Bronchial epithelial cell (primary cell): ENCODE measurements at places on chromosomes 1 and 21. TPM values are rescaled to one million over a fixed set of nuclear protein-coding genes. Genes with fewer than 3 reads are reported as not detected.

Gene FCGR1A
- not detected in 2 replicates for total RNA-seq

DNA sequence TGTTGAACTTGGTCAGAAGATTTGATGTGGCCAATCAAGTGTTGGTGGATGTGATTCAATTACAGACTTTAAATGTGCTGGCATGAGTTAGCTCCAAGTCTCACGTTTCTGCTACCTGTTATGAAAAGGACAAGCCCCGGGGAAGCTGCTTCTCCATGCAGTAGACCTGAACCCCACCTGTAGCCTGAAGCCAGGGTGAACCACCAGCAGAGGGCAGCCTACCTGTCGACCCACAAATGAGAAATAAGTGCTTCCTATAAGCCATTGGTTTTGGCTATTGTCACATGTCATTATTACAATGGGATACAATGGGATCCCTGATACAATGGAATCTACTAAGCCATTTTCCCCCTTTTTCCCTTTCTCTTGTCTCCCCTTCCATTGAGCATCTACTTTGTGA, 230.2 kb downstream of the PRDM2 start:
- DNase-seq: peak; percentile 1

Gene RNU5D-1
- total RNA-seq: not detected in 2 replicates

Gene HOOK1
- total RNA-seq: 10.3 and 14.6 TPM in 2 replicates

Gene MAP3K7CL
- total RNA-seq: 5.8 and 8.1 TPM in 2 replicates

- DNase-seq: no peak
These were observed 170.8 kb downstream of the EDEM3 start for GRCh38 chr1:184583849-184584248.

Gene CRYBG2
- 19.5 and 67.7 TPM in 2 replicates for total RNA-seq

GRCh38 chr1:181251001-181251712, 162.7 kb downstream of the IER5 start:
- DNase-seq: peak; percentile 90

DNA sequence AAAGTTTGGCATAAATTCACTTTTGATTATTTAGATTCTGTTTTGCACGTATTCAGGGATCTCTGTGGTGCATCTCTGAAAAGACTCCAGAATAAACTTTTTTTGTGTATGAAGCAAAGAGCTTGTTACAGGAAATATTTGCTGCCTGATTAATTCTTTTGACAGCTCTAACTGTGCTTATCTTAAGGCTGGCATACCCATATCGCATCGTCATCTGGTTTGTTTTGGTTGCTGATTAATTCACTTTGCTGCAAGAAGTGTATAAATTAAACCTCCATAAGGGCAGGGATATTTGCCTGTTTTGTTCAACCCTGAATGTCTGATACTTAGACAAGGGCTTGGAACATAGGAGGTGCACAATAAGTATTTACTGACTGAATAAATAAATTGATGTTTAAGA, 17.5 kb upstream of the DUSP10 start:
- DNase-seq: peak; percentile 65

Gene TENT5C
- 0.53 and 1.2 TPM in 2 replicates for total RNA-seq

DNA sequence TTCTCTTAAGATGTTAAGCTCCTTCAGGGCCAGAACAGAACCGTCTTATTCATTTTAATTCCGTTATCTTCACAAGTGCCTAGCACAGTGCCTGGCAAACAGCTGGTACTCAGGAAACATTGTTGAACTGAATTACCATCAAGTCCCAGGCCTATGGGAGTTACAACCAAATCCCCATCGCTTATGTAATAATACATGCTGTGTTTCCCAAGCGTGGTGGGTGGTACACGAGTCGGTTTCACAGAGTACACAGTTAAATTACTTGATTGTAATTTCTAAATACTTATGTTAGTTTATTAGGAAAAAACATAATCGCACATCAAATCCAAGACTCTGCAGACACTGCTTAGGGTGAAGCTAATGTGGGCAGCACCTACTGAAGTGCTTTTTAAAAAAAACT, 1.0 kb downstream of the ANGEL2 start:
- peak; percentile 14 for DNase-seq

Gene RPL11
- 1,896 and 1,988 TPM in 2 replicates for total RNA-seq

DNA sequence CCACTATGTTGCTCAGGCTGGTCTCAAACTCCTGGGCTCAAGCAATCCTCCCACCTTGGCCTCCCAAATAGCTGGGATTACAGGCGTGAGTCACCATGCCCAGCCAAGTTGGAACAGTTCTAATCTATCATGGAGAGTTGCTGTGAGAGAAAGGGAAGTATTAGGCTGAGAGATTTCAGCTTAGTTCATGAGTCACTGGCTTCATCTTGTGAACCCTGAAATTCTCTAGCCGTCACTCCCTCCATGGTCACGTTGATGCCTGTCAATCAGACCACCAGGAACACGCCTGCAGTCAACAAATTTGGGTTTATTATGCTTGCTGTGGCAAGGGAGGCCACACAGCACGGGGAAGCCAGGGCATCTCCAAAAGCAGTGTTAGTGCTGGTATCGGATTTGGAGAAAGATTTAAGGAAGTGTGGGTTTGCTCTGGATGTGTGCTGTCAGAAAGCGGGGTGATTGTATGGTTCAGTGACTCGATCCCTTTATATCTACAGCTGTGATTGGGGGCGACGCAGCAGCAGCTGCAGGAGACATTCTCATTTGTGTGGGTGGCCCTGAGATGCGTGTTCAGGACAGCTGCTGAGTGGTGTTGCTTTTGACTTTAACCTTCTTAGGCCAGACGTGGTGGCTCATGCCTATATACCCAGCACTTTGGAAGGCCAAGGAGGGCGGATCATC, 18.7 kb downstream of the UQCRHL start:
- DNase-seq: peak; percentile 92

- DNase-seq: peak; percentile 50
These were observed 68.3 kb upstream of the NEK7 start for GRCh38 chr1:198088360-198089071.

Gene TMEM125
- 9.5 and 23.9 TPM in 2 replicates for total RNA-seq

Gene GSTM1
- total RNA-seq: 0.90 and 2.6 TPM in 2 replicates

DNA sequence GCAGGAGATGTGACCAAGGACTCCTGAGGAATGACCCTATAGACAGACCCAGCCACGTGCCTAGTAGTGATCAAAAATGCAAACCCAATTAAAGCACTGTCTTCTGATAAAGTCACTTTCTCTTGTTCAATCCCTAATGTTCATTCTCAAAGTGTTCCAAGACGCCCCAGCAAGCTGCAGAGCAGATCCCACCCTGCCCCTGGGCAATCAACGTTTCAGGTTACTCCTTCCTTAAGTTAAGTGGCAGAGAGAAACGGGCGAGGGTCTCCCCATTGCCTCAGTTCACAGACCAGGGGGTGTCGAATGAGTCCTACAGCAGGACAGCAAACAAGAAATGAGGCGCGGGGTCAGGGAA, 699 bp upstream of the RGS2 start:
- DNase-seq: no peak

- no peak for DNase-seq
These were observed 4.5 kb downstream of the RPS6KA1 start for GRCh38 chr1:26533951-26534509.
